ENCODE measurements at places on chromosomes 1 and 21.

GRCh38 chr21:44502171-44502958 lies 37.6 kb downstream of the KRTAP10-1 start:
- DNase-seq: no peak

GRCh38 chr1:183480971-183481441 lies 8.7 kb downstream of the SMG7 start:
- no peak for DNase-seq

- no peak for DNase-seq
Observed at GRCh38 chr1:59027177-59027576, 243.3 kb upstream of the JUN start.

- DNase-seq: no peak
Observed at GRCh38 chr1:45769261-45769932, 18.9 kb upstream of the IPP start.

GRCh38 chr1:201566529-201566823 lies 27.5 kb downstream of the NAV1 start:
- DNase-seq: no peak

DNA sequence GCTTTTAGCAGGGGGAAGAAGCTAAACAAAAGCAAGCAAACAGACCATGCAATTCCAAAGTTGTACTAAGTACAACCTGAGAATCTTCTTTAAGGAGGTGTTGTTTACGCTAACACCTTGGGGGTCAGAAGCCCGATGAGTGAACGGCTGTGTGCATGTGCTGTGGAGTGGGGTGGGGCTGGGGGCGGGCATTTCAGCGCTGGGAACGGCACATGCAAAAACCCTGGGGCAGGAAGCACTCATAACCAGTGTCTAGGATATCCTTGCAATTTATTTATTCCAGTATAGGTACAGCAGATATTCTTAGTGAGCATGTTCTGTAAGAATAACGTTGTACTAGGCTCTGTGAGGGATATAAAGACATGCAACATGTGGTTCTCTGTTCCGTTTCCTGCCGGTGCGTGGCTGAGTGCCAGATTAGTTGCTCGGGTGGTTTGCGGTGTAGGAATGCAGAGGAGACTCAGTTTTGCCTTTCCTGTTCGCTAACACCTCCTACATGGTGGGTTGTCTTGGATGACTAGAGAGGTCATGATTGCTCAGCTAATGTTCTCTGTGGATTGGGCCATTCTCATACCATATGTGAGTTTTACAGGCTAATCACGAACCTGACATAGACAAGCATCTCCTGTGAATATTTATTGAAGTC lies 3.7 kb downstream of the FASLG start:
- no peak for DNase-seq

All from liver (tissue), 10 donors.